ENCODE measurements at places on chromosomes 4 and X.

- DNase-seq, result peak; percentile 92
Measured at GRCh38 chr4:38318737-38319455, 345.1 kb upstream of the KLF3 start.

DNA sequence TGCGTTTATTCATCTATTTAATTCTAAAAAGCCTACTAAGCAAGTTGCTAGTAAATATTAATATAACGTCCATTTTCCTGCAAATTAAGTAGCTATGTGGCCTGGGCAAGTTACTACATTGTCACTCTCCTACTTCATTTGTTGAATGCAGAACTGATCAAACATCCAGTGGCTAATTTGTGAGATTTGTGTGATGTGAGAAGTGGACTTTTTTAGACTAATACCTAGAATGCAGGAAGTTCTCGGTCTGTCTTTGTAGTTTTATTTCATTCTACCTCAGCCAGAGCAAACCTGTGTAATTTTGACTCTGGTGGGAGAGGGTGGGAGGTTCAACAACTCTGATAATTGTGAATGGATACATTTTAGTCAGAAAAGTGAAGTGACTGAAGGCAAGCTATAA, 840 bp downstream of the GUF1 start:
- no peak for DNase-seq

DNA sequence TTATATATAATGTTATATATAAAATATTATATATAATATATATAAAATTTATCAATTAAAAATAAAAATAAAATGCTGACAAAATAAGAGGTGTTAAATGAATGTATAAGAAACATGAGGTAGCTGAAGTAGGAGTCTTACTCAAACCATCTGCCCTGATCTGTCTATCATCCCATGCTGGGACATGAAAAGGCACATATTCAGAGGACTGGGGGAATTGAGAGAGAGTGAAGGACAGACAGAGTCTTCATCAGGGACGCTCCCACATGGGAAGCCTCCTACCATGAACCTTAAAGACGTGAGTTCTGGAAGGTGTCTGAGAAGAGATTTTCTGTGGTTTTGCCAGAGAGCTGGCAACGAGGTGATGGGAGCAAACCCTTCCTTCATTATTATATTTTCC, 4.1 kb upstream of the ARSF start:
- DNase-seq, result no peak

DNA sequence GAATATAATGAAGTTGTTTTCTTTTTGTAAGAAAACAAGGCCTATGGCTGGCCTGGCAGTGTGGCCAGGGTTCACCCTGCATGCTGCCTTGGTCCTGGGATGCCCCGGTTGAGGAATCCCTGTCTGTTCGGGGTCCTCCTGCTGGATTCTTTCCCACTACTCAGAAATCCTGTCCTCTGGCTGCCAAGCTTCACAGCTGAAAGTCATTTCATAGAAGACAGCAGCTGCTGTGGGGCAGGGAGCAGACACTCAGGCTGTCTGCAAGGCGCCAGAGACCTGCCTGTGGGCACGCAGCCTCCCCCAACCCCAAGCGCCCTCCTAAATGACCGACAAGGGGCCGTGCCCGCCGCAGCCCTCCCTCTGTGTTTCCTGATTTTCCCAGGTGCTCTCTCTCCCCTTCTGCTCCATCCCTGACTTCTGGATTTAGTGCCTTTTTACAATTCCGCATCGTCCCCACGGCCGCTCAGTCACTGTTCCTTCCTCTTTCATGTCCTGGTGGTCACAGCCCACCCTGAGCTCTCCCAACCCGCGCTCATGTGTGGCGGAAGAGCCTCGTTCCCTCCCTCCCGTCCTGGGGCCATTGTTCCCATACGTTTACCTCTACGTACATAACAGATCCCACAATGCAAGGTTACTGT, 27.5 kb downstream of the ZFYVE28 start:
- DNase-seq, result no peak

- DNase-seq, result no peak
Measured at GRCh38 chrX:73289039-73289438, 74.4 kb upstream of the NAP1L2 start.

DNA sequence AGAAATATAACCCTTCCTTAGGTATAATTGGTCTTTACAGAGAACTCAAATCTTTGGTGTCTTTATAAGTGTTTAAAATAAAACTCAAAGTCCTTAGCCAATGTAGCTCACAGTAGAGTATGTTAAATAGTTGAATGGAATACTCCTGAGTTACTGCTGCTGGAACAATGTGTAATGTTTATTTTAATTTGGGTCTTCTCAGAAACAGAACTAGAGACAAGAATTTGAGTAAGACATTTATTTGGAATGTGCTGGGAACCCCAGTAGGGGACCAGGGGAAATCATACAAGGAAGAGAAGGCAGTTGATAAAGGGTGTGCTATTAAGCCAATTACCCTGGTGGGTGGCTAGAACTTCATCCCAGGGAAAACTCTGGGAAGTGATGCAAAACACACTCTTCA, 240.4 kb upstream of the LDB2 start:
- no peak for DNase-seq

- DNase-seq, result no peak
Measured at GRCh38 chrX:20527558-20528011, 260.9 kb upstream of the RPS6KA3 start.

- DNase-seq, result no peak
Measured at GRCh38 chr4:39348371-39349315, 17.5 kb downstream of the RFC1 start.

DNA sequence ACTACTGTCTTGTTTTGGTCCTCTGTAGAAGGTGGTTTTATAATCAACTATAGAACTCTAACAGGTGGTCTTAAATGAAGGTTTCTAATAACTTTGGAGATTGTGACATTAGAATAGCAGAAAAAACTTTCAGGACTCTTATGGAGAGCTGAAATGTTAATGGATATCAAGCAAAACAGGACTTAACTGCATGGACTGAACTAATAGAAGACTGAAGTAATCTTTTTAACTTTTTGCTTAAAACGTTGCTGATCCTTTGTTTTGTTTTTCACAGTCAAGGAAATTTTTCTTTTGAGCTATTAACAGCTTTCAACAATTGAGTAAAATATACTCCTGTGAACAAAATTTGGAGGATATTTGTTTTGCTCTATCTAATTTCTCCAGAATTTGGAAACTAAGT, 17.2 kb downstream of the NXT2 start:
- no peak for DNase-seq

GRCh38 chr4:129179276-129179675, 83.3 kb downstream of the C4orf33 start:
- no peak for DNase-seq

- DNase-seq, result no peak
Measured at GRCh38 chr4:87270144-87270543, 49.7 kb upstream of the KLHL8 start.

GRCh38 chr4:139469216-139469615, 15.3 kb downstream of the RAB33B start:
- DNase-seq, result no peak
